Activated CD4-positive, alpha-beta memory T cell treated with anti-CD3 and anti-CD28 coated beads, Interleukin-2, amount 10 ng/mL, durations not matched to agents 7 days and 5 days (primary cell): ENCODE measurements at places on chromosomes 5 and 9. TPM values are rescaled to one million over a fixed set of nuclear protein-coding genes. Genes with fewer than 3 reads are reported as not detected.

Gene CBY3
- total RNA-seq: 0.68 TPM

Gene MRPL36
- 44.5 TPM for total RNA-seq

Gene CATSPER3
- total RNA-seq: 0.88 TPM

Gene SPINK13
- total RNA-seq: not detected

Gene OR2S2
- not detected for total RNA-seq

Gene UNC13B
- total RNA-seq: 0.25 TPM

Gene KIF27
- total RNA-seq: 2.3 TPM

Gene ACTBL2
- not detected for total RNA-seq
